ENCODE measurements at places on chromosomes 11 and 22.

- DNase-seq: no peak
Measured at GRCh38 chr11:64843686-64844329, 645 bp downstream of the CDC42BPG start.

DNA sequence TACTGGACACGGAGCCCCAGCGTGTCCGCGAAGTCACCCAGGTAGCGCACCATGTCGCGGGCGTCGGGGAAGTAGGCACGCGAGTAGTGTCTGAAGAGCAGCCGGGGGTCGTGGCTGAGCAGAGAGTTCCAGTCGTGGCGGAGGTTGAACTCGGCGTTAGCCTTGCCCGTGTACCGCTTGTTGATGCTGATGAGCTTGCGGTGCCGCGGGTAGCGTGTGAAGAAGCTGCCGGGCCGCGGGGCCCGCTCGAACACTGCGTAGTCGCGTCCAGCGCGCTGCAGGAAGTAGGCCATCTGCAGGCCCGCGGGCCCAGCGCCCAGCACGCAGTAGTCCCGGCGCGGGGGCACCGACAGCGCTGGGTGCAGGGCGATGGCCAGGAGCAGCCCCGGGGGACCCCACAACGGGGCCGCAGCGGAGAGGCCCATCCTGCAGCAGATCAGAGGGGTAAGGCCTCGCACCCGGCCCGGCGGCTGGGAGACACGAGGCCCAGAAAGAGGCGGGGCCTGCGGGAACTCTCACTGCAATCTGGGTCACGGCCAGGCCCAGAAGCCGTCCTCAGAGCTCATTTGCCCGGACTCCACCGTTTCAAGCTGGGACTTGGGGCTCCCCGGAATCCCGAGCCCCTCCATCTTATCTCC is 723 bp downstream of the FOXRED2 start:
- DNase-seq: no peak

DNA sequence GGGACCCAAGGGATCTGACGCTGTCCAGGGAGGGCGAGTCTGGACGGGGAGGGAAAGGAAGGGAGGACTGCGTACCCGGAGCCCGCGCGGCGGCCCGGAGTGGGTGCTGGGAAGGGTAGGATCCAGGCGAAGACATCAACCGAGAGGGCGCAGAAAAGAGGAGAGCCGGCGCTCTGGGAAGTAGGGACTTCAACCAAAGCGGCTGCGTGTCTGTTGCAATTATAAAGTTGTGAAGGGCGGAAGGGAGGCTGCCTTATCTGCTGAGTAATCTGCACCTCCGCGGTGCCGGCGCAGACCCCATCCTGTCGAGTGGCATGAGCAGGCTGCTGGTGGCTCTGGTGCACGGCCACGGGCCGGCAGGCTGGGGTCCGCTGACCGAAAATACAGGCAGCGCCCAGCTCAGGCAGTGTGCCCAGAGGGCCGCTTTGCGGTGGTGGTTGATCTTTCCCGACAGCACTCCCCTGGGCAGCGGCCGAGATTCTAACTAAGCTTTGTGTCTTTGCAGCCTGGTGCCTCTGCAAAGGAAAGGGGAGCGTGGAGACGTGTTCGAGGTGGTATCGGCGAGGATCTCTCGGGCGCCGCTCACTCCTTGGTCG is 978 bp downstream of the C11orf87 start:
- DNase-seq: peak; percentile 13

DNA sequence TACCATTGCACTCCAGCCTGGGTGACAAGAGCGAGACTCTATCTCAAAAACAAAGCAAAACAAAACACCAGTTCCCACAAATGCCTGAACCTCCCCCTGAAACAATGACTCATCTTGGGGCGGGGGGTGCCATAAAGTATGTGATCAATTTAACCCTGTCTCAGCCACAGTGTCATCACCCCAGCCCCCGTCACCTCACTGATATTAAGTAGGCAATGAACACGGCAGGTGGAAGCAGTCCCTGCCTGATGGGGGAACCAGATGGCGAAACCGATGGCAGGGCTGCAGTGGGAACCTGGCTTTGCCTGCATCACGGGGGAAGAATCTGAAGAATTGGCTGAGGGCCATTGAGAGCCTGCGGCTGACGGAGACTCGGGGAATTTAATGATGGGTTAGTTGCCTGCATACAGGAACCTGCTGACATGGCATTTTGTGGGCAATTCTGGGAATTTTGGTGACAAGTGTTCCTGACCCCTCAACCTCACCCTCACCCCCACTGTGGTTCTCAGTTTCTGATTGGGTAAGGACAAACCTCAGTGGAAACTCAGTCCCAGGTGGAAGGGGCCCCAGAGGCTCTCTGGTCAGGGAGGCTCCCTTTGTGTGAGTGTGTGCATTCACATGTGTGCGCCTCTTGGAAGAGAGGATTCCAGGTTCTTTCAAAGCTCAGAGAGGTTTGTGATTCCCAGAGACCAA is 39.1 kb upstream of the SHISAL1 start:
- DNase-seq: peak; percentile 42

DNA sequence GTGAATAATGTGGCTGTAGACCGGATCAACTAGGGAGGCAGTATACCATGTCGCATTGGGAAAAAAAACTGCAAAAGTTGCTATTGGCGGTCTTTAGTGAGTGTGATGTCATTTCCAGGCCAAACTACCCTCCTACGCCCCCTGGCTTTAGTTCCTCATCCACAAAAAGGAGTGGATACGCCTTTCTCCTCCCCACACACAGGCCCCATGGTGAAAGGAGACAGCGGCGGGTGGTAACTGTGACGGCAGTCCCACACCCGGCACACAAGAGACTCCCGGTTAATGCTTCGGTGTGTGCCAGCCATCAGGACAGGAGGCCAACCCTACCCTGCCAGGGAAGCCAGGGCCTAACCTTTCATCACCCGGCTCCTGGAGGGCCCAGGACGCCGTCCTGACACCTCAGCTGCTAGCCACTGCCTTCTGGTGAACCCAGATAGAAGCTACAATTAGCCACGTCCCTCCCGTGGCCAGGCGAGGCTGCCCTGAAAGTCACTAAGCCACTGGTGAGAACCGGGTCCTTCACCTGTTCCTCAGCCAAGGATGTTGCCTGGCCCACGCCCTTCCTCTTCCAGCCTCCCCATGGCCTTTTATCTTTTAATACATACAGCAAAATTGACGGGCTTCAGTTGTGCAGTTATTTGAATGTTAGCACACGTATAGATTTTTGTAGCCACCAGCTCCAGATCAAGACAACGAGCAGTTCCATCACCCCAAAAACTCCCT is 10.8 kb downstream of the TP53I11 start:
- peak; percentile 44 for DNase-seq

- no peak for DNase-seq
Measured at GRCh38 chr22:25071720-25072119, 119.2 kb downstream of the KIAA1671 start.

- no peak for DNase-seq
Measured at GRCh38 chr11:111766834-111767142, 599 bp upstream of the PPP2R1B start.

DNA sequence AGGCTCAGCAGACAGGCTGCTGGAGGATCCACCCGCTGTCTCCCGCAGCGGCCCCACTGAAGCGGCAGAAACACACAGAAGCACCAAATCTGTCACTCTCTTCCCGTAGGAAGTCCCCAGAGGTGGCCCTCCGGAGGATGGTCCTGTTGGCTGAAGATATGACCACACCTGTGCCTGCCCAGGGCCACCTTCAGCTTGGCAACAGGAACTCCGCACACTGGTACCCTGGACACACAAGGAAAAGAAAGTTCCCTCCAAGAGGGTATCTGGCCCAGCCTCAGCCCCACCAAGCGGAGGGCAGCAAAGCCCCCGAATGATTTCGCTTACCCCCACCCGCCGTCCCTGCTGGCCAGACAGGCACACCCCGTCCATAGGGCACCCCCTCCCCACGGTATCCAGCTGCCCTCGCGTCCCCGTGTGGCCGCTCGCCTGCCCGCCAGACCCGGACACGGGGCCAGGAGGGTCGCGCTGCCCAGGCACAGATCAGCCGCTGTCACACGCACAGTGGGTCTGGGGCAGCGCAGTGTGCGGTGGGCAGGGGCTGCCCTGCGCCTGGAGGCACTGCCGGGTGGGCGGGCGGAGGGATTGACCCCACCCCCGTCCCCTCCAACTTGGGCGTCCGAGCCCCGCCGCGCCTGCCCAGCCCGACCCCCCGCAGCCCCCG is 7.0 kb downstream of the RASSF7 start:
- no peak for DNase-seq

DNA sequence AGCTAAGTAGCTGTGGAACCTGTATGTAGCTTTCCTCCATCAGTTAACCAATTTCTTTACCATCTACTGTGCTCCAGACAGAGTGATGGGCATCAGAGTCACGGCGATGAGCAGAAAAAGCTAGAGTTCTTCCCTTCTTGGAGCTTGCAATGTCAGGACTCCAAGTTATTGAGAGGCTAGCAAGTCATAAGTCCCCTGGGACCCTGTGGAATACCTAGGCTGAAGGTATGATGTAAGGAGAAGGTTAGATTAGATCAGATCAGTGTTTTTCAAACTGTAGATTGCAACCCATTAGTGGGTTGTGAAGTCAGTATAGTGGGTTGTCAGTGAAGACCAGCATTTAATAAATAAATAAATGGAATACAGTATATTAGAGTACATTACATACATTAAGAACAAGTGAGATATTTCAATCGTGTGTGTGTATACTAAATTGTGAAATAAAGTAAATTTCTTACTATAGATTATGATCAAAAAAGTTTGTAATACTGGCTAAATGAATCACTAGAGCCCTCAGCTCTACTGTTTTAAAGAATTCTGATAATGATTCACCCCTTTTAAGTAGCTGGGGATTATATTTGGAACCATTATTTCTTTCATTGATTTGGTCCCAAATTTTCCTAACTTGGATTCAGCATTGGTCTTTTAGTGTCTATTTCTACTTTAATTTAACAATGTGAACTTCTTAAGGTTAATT is 52.3 kb downstream of the RASSF10 start:
- DNase-seq: peak; percentile 10

DNA sequence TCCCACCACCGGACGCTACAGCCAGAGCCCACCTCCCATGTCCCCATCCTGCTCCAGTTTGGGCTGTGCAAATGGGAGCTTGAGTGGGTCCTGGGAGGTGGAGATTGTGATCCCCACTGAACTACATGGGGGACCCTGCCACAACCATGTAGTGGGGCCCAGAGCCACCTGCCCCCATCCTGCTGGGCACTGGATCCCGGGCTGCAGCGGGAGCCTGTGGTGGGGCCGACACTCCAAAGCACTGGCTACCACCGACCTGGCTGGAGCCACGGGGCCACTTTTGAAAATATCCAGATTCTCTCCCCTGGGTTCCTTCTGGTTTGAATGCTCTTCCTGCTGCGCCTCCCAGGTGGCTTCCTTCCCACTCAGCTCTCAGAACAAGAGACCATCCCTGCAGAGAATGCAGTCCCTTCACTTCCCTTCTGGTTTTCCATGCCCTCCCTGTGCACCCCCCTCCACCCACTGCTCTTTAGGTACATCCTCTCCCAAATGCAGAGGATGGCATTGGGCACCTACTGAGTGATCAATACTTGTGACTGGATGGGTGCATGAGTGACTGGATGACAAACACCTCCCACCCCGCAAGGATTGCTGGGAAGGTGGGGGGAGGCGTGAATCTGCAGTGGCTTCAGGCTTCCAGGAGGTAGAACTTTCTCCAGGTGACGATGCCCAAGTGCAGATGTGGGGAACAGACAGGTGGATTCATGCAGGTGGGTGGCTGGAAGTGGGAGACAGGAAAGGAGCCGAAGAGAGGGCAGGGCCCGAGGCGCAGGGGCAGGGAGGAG is 846 bp upstream of the UNC93B1 start:
- DNase-seq: no peak

GRCh38 chr11:104361975-104362374 is 198.0 kb upstream of the PDGFD start:
- no peak for DNase-seq

- DNase-seq: no peak
Measured at GRCh38 chr11:8838248-8838647, 72.7 kb upstream of the AKIP1 start.

- DNase-seq: peak; percentile 46
Measured at GRCh38 chr11:795634-796564, 2.2 kb downstream of the SLC25A22 start.

GRCh38 chr11:89293965-89294679 is 116.4 kb downstream of the TYR start:
- DNase-seq: peak; percentile 14

DNA sequence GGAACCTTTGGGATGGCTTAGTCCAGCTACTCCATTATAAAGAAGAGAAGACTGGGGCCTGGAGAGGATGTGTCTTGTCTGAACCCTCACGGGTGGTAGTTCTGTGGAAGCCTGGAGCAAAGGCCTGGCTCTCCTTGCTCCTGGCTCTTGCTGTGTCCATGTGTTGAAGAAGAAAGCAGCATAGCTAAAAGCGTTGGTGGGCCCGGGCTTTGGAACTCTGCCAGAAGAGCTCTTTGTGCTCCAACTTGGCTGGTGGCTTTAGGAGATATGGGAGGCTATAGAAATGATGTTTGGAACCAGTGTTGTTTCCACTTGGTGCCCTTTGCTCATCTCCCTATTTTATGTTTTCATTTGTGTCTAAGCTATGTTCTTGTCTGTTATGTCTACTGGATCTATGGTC is 131.1 kb downstream of the DBX1 start:
- peak; percentile 57 for DNase-seq

- no peak for DNase-seq
Measured at GRCh38 chr11:7575841-7576725, 62.3 kb downstream of the PPFIBP2 start.

DNA sequence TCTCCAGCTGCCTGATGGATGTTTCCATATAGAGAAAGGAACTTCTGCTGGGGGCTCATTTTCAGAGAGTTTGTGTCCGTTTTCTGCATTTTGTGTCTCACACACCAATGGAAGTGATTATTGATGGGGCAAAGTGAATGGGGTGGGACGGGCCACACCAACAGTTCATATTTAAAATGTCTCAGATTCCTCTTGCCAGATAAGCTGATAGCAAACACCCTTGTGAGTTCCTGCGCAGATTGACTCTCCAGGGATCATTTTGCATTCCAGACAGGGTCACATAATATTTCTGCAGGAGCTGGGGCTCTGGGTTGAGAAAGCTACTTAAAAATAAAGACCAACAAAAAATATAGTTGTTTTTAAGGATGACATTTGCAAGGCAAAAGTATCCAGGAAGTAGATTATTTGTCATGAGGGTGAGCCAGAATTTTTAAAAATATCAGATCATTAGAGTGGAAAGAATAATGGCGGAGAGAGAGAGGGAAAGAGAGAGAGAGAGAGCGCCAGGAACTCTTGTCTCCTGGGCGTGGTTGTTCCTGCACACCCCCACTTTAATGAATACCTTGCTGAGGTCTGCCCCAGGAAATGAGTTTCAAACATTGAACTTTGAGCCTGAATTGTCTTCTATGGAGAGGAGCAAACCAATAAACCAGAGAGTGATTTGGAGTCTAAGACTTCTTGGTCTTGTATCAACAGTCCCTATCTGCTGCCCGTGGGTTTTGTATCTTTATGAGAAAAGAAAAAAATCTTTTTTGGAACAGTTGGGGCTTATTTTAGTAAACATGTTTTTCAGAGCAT is 33.3 kb downstream of the MICAL2 start:
- DNase-seq: peak; percentile 63
